ENCODE measurements at places on chromosomes 11 and 22.

GRCh38 chr11:100791860-100792259 is 104.8 kb downstream of the ARHGAP42 start:
- no peak for DNase-seq

- no peak for DNase-seq
Measured at GRCh38 chr22:25357606-25358420, 138.4 kb downstream of the CRYBB2 start.

DNA sequence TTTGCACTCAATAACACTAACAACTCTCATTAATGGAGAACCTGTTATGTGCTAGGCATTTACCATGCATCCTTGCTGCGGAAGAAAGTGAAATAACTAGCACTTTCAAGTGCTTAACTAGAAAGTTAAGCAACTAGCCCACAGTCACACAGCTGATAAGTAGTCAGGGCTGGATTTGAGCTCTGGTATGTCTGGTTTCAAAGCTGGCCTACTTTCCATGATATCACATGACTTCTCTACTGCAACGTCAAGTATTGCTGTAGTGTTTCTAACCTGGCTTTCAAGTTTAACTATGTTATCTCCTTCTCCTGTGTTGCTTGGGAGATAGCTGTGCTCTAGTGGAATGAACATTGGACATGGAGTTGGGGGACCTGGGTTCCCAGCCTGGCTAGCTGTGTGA is 12.1 kb downstream of the SLC15A3 start:
- no peak for DNase-seq

- DNase-seq, result no peak
Measured at GRCh38 chr11:124518989-124519451, 24.4 kb downstream of the OR8B12 start.

GRCh38 chr11:5507177-5507932 is 2.4 kb downstream of the UBQLN3 start:
- no peak for DNase-seq

- DNase-seq, result no peak
Measured at GRCh38 chr22:20650294-20651207, 123.4 kb upstream of the SERPIND1 start.

GRCh38 chr22:41576877-41577276 is 12.8 kb downstream of the PMM1 start:
- DNase-seq, result no peak

- no peak for DNase-seq
Measured at GRCh38 chr11:131925829-131926228, 555.4 kb downstream of the NTM start.

- no peak for DNase-seq
Measured at GRCh38 chr22:27687984-27688545, 113.5 kb downstream of the MN1 start.

- DNase-seq, result no peak
Measured at GRCh38 chr11:128491195-128491936, 96.0 kb downstream of the ETS1 start.

GRCh38 chr11:32902089-32902665 is 9.6 kb downstream of the QSER1 start:
- no peak for DNase-seq

DNA sequence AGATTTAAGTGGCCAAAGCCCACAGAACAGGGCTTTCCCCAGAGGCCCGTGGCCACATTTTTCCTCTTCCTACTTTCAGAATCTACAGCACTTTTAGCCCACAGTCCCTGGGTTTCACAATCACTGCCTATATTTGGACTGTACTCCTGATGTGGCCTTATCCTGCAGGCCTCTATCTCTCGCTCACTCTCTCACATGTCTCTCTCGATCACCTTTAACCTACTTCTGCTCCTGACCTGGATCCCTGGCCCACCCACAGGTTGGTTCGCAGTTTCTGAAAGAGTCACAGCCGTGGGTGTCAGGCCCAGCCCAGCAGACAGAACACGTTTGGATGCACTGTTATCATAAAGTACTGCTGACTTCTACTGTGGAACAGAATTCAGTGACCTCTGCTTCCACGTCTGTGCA is 55.5 kb downstream of the LARGE1 start:
- no peak for DNase-seq

DNA sequence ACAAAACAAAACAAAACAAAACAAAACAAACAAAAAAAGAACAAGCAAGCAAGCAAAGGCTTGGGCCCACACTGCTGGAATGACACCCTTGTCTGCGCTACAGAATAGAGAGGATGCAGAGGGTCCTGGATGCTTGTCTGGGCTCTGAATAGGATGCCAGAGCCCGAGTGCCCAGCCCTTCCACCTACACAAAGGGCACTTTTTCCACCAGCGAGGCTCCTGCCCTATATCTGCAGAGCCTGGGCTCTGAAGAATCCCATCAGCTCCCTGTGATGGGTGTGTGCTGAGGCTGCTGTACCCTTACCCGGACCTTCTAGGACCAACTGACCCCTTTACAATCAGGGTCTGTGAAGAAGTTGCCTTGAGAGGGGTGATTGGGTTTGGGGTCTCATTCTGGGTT is 221.2 kb downstream of the DSCAML1 start:
- DNase-seq, result no peak

DNA sequence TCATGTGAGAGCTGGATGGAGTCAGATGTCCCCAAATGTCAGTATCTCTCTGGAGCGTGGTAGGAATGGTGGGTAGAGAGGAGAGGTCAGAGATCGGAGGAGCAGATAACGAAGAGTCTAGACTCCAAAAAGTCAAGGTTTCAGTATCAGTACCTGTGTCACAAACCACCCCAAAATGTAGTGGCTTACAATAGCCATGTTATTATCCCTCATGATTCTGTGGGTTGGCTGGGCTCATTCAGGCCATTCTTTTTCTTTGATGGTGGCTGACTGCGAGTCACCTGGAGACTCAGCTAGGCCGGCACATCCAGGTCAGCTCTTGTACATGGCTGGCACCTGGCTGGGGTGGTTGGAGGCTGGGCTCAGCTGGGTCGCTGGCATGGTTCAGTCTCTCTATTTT is 7.3 kb upstream of the SSTR3 start:
- DNase-seq, result no peak

GRCh38 chr11:67302571-67303131 is 679 bp upstream of the SSH3 start:
- no peak for DNase-seq

- no peak for DNase-seq
Measured at GRCh38 chr11:12094872-12095800, 15.3 kb upstream of the MICAL2 start.

- no peak for DNase-seq
Measured at GRCh38 chr22:50276143-50276542, 6.0 kb upstream of the MAPK11 start.

- no peak for DNase-seq
Measured at GRCh38 chr11:30504468-30504867, 81.7 kb downstream of the MPPED2 start.

DNA sequence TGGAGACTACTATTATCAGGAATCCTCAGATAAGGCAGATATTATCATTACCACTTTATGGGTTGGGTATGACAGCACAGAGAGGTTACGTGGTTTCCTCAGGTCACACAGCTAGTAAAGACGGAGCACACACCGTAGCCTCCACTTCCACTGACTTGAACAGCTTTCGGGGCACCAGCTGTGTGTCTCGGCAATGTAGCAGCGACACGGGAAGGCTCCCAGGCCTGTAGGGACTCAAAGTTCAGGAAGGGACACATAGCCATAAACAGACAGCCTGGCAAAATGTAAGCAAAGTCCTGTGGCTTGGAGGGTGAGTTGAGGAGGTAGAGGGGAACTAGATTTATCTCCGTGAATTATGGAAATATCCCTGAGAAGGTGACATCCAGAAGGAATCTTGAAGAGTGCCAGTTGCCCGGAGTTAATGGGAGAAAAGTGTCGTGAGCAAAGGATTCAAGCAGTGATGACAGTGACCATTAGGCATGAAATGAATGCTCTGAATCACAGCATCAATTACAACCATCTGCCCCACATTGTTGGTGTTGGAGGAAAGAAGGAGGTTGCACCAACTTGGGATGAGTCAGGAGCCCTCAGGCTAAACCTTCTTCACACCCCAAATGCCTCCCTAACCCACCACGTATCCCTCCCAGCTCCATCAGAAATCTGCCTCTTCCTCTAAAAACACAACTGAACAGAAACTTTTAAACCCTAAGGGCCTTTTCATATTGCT is 106.7 kb upstream of the ASPHD2 start:
- DNase-seq, result no peak

GRCh38 chr22:27075891-27076290 is 418.5 kb downstream of the MIAT start:
- DNase-seq, result no peak

DNA sequence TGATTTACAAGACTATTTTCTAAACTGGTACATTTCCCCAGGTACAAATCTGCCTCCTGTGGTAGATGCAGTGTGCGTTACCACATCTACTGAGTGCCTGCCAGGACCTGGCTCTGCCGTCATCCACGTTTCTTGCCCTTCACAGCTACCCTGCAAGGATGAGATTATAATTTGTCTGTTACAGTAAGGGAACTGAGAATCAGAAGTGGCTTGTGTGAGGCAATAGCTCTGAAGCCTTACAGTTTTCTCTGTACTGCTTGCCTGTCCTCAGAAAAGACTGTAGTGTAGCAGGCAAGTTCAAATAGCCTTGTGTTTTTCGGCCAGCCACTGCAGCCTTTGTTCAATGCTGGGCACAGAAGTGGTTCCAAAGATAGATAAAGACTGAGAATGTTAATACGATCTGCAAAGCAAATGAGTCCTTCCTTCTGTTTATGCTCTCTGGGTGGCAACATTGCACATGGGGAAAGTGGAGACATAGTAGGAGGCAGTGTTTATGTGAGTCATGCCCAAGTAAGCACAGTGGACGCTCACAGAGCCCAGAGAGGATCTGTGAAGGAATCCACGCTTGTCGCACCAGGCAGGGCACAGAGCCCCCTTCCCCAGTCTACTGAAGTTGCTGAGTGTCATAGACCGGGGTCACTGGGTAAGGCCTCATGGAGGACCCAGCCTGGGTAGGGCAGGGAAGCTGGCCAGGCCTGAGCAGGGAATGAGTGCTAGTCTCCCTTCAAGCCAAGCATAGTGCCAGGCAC is 49.1 kb downstream of the MICAL2 start:
- no peak for DNase-seq

DNA sequence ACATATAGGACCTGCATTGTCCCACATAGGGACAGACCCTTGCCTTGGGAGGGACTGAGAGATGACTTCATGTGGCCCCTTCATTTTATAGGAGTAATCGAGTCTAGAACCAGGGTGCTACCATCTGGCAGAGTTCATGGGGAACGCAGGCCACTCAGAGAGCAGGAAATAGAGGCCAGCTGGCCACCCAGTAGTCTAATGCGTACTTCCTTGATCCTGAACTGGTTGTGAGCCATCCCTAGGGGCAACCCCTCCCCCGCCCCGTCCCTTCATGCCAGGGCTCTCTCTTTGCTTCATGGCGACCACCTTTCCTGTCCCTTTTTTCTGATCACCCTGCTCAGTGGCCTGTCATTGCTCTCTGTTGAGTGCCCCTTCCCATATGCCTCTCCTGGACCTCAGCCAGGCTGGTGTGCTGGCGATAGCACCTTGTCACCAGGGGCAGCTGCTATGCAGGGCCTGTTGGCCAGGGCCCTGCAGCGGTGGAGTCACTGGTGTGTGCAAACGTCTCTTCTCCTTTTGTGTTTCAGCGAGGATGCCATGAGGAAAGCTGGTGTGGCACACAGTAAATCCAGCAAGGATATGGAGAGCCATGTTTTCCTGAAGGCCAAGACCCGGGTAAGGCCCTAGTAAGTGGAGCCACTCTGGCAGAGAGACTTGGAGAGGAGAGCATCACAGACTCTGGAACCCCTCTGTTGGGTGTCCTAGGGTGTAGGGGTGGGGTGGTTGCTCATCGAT is 29.3 kb downstream of the MED15 start:
- no peak for DNase-seq

GRCh38 chr11:5736396-5736795 is at the start of gene OR56B1:
OR56B1 (plus strand) TSS chr11:5736448; CDS start chr11:5736517, 69 bp downstream.
- DNase-seq, result no peak

GRCh38 chr11:61793829-61794204 is 1.1 kb downstream of the FEN1 start:
- DNase-seq, result no peak

All from activated T-cell treated with anti-CD3 and anti-CD28 coated beads for 4 hours (primary cell).